ENCODE measurements at places on chromosomes 16 and 17.

- no peak for DNase-seq
These were observed 74.5 kb upstream of the METRNL start for GRCh38 chr17:83004791-83005380.

DNA sequence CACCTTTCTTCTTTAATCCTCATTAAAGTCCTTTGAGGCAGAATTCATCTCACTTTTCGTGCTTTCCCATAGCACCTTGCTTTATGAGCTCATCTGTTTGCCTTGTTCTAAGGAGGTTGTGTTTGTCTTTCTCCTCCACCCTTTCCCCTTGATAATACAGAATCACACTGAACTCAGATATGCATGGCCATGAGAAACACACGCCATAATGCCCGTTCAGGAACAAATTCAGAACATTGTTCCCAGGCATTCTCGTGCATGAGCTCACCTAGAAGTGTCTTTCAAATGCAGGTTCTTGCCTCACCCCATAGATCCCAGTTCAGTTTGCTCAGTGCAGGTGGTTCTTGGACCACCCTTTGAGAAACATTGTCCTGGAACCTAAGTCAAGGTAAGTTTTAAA is 71.1 kb downstream of the TMEM114 start:
- DNase-seq = no peak

GRCh38 chr16:35795361-35796029 is 2336.1 kb downstream of the TP53TG3F start:
- no peak for DNase-seq

DNA sequence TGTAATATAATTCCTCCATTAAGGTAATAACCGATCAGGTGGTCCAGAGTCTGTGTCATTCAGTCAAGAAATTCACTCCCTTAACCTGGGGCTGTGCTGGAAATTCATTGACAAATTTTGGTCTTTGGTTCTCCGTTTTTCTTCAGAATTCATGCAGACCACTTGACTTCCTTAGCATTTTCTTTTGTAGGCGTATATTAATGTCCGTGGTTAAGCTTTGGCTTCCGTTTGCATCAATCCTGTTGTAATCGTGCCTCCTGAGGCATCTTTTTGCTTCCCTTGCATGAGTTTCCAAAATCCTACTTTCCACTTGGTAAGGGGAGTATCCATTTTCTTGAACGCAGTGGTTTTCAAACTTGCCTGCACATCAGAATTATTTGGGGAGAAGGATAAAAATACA is 9.0 kb downstream of the LRRC37B start:
- DNase-seq = no peak

DNA sequence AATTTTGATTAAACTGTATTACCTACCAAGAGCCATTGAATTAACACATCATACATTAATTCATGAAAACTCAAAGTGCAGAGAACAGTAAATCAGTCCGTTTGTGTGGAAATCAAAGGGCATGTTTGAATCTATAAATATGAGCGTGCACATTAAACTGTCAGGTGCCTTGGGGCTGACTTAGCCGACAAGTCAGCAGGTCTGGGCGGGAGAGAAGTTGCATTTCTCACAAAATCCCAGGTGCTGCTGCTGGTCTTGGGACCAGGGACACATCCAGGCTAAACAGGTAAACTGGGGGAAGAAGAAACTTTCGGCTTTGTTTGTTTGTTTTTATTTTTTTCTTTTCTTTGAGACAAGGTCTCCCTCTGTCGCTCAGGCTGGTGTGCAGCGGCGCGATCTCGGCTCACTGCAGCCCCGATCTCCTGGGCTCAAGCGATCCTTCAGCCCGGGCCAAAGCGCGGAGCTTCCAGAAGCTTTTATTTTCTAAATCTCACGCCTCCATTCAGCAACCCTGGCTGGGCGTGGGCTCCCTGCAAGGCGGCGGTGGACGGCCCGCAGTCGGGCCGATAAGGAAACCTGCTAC is 213.9 kb downstream of the MRTFB start:
- peak; percentile 86 for DNase-seq

DNA sequence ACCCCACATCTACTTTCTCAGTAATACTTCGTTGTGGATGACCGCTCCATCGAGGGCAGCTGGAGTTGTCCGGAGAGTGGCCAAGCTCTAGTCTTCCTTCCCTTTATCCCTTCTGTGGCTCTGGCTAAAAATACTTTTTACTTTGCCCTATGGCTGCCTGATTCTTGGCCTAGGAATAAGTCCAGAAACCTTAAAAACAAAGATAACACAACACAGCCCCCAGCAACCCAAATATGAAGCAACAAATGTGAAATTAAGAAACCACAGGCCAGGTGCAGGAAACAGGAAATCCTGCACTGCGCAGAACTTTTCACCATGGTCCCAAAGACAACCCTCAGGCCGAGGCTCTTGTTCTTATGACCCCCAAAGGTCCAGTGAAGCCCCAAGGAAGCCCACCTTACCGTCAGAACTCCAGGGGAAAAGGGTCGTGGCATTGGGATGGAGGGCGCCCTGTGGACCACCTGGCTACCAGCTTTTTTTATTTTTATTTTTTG is 26.0 kb downstream of the TK2 start:
- DNase-seq = no peak

DNA sequence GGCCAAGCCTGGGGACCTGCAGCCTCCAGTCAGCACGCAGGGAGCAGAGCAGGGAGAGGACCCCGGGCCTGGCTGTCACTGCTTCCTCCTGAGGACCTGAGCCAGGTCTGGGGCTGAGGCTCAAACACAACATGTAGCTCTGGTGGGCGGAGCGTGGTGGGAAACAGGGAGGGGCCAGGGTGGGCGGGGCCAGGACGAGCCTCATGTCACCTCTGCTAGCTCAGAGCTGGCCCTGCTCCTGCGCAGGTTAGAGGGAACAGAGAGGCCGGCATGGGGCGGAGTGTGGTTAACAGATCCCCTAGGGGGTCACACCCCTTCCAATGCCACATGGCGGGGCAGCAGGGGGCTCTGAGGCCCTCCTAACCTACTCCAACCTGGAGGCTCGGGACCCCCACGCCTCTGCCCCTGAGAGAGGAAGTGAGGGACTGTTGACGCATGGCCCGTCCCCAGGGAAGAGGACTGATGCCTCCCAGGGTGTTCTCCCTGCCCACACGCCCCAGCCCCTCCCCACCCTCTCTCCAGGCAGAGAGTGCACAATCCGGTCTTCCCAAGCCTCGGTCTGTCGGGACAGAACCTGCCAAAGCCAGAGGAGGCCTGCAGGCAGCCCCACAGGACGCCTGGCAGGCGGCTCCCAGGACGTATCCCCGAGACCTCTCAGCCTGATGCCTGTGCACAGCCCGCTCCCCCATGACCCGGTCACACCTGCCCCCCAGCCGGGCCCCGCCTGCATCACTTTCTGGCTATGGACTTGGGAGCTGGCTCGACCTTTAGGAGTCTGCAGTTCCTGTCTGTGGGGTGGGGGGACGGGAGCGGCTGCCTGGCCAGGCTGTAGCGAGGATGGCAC is 15.2 kb downstream of the PIEZO1 start:
- no peak for DNase-seq

GRCh38 chr16:51326131-51326856 is 175.2 kb upstream of the SALL1 start:
- no peak for DNase-seq

DNA sequence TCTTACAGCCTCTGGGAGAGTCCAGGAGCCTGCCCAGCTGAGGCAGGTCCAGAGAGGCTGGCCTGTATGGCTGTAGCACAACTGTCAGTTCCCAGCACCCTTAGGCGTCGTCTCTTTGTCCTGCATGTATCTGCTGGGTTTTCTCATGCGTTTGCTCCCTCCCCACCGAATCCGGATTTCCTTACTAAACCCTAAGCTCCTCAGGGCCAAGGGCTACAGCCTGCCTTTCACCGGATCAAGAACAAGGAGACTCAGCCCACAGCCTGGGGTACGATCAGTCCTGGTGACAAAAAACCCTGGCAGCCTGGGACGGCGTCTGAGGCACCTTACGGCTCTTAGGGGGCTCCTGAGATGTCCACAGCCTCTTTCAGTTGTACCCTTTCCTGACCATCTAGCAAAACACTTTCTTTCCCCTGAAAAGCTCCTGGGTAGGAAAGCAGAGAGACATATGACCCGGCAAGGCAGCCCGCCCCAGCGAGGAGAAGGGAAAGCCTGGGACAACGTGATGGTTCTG is 12.2 kb downstream of the HIC1 start:
- no peak for DNase-seq

- peak; percentile 39 for DNase-seq
These were observed 9.4 kb upstream of the ENGASE start for GRCh38 chr17:79065105-79065670.

All from NCI-H524 (cell line).